ENCODE measurements at places on chromosomes 16 and 17. TPM values are rescaled to one million over a fixed set of nuclear protein-coding genes. Genes with fewer than 3 reads are reported as not detected.

CRK gene
- 62.4 TPM for total RNA-seq

SYNGR3 gene
- total RNA-seq = not detected

OR1F1 gene
- total RNA-seq = not detected

RAB11FIP4 gene
- 2.5 TPM for total RNA-seq
